Left ventricle myocardium inferior (tissue), 1 donor: ENCODE measurements at places on chromosomes 3 and 15. TPM values are rescaled to one million over a fixed set of nuclear protein-coding genes. Genes with fewer than 3 reads are reported as not detected.
A peak's percentile ranks its signal among the peaks of the same experiment; 100 is the strongest.

DNA sequence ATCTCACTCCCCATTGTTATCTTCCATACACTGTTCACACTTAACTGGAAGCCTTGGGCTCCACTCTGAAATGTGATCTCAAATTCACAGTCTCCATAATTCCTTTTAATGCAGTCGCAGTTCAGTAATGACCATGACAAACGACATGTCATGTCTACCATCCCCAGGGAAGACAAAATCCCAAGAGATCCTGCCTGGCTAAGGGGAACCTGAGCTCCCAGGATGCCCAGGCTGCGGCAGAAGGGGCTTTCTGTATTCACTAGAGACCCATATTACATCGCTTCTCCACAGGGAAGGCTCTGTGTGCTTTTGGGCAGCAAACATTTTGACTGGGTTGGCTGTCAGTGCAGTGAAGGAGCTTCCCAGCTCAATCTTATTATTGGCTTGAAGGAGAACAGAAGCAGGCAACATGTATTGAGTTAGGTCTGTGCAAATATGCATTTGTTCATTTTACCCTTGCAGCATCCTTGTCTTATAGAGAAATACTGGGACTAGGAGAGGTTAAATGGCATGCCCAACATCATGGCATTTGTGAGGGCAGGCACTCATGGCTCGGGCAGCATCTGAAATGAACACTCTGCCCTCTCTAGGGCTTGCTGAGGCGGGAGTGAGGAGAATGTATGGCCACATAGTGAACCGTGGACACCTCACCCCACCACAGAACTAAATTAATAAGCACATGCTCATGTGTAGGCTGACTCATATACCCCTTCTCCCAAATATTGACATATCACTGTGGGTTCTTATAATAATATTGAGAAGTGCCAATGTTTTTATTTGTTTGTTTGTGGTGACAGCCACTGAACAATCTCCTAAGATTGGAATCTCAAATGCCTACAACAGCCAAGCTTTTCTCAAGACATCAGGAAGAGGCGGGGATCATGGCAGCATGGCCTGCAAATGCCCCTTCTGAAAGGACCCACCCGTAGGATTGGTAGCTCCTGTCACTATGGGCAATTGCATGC lies 141.6 kb upstream of the FOXB1 start:
- no peak for DNase-seq

DNA sequence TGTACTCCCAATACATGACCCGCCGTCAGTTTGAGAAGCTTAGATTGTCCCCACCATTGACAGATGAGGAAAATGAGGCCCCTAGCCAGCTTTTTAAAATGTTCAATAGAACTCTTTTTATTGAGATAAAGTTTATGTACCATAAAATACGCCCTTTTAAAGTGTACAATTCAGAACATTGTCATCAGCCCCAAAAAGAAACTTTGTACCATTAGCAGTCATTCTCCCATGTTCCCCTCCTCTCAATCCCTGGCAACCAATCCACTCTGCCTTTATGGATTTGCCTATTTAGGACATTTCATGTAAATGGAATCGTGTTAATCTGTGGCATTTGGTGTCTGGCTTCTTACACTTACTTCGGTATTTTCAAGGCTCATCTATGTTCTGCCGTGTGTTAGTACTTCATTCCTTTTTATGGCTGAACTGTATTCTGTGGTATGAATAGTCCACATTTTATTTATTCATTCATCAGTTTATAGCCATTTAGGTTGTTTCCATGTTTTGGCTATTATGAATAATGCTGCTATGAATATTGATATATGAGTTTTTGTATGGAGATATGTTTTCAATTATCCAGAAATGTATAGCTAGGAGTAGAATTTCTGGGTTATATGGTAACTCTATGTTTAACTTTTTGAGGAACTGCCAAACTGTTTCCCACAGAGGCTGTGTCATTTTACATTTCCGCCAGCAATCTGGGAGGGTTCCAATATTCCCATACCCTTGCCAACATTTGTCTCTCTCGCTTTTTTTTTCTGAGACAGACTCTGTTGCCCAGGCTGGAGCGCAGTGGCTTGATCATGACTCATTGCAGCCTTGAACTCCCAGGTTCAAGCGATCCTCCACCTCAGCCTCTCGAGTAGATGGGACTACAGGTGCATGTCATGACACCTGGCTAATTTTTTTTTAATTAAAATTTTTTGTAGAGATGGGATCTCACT lies 15.3 kb upstream of the PTPN23 start:
- no peak for DNase-seq

DNA sequence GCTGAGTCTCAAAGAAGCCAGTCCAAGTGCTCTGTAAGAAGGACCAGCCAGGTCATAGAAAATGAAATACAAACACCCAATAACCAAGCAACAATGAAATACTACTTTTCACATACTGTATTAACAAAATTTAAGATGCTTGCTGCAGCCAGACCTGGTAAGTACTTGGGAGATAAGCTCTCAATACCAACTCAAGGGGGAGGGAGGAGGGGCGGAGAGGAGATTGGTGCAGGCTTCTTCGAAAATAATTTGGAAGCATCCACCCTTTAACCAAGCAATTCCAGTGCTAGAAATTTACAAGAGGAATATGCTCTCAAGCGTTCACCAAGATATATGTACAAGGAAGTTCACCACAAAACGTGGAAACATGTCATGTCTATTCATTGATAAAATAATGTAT lies 7.6 kb upstream of the LRRC2 start:
- DNase-seq: no peak

GRCh38 chr3:105518806-105519418 lies 152.2 kb downstream of the ALCAM start:
- no peak for DNase-seq

DNA sequence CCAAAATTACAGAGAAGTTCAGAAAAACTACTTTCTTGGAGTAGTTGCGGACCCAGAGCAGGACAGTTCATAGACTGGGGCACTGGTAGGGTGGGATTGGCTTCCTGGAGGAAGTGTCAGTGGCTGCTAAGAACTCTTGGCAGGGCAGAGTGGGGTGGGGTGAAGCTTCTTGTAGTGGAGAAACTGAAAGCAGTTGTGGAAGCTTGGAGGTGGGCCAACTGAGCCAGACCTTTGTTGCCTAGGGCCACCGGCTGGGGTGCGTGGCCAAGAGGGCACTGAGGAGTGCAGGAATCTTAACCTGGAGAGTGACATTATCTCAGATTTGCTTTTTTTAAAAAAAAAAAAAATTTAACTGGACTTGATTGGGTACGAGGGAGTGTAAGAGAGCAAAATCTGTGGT lies 3.1 kb downstream of the KAT2B start:
- DNase-seq: peak; percentile 89

The ALAS1 gene
- 180 TPM for total RNA-seq

GRCh38 chr15:48334260-48334659 lies 3.0 kb downstream of the DUT start:
- DNase-seq: no peak

The KNG1 gene
- total RNA-seq: 0.14 TPM

DNA sequence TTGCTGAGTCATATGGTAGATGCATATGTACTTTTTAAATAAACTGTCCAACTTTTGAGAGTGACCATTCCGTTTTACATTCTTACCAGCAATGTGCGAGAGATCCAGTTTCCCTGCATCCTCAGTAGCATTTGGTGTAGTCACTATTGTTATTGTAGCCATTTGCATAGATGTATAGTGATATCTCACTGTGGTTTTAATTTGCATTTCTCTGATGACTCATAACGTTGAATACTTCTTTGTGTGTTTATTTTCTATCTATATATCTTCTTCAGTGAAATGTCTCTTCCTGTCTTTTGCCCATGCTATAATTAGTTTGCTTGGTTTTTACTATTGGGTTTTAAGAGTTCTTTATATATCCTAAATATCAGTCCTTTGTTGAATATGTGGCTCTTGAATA lies 255.7 kb upstream of the GRM7 start:
- no peak for DNase-seq

DNA sequence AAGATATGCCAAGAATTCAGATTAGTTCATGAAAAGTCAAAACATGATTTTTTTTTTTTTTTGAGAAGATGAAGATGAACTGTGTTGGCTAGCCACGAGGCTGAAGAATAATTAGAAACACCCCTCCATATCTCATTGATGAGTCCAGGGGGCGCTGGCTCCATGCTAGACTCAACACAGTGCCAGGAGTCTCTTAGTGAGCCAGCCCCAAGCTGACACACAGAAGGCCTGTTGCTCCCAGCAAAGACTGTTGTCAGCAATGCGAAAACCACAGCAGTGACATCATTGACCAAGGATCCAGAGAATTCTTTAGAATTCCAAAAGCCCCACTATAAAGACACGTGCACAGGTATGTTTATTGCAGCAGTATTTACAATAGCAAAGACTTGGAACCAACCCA lies 185.2 kb downstream of the ANXA2 start:
- no peak for DNase-seq

- no peak for DNase-seq
These were observed 51.0 kb downstream of the NR2F2 start for GRCh38 chr15:96381463-96381862.

The MYO9A gene
- total RNA-seq: 22.5 TPM

- DNase-seq: no peak
These were observed 214.2 kb upstream of the PROK2 start for GRCh38 chr3:71998995-71999673.

The C3orf22 gene
- total RNA-seq: not detected

DNA sequence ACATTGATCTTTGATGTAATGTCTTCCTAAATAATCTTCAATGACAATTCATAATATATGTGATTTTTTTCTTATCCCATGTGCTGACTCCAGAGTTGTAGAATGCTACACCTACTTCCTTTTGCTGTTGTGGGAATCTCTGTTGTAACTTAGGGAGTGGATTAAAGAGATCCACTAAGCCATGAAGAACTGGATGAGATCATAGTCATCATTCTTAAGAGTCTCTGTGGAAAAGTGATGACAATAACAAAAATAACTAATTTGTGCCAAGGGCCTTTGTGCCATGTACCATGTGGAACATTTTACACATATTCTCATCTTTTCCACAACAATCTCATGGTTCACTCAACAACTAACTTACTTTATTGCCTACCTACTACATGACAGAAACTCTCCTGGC lies 162.9 kb upstream of the PDZRN3 start:
- DNase-seq: no peak

GRCh38 chr15:69096626-69097025 lies 63.8 kb upstream of the GLCE start:
- no peak for DNase-seq

DNA sequence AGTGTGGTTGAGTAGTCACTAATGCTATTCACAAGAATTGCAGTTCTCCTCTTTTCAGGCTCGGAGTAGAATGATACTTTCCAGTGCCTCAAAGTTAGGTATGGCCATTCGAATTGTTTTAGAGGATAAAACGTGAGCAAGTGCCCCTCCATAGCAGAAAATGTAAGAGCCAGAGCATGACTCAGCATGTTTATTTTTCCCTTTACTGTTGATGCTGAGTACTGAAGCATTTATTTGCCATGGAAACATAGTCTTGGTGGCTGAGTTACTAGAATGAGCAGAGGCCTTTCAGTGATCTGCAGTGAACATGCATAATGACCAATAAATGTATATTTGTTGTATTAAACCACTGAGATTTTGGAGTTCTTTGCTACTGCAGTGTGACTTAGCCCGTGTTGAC lies 540.6 kb downstream of the NLGN1 start:
- DNase-seq: no peak

GRCh38 chr15:74157868-74158827 lies 15.4 kb upstream of the ISLR start:
- DNase-seq: no peak

- DNase-seq: no peak
These were observed 5.5 kb upstream of the TEX55 start for GRCh38 chr3:119140466-119140865.

GRCh38 chr15:94856267-94856854 lies 625.0 kb downstream of the MCTP2 start:
- DNase-seq: no peak

The PRTG gene
- 0.69 TPM for total RNA-seq

The UBAP1L gene
- 1.8 TPM for total RNA-seq

GRCh38 chr3:32421991-32422859 lies 30.6 kb downstream of the CMTM7 start:
- peak; percentile 91 for DNase-seq

DNA sequence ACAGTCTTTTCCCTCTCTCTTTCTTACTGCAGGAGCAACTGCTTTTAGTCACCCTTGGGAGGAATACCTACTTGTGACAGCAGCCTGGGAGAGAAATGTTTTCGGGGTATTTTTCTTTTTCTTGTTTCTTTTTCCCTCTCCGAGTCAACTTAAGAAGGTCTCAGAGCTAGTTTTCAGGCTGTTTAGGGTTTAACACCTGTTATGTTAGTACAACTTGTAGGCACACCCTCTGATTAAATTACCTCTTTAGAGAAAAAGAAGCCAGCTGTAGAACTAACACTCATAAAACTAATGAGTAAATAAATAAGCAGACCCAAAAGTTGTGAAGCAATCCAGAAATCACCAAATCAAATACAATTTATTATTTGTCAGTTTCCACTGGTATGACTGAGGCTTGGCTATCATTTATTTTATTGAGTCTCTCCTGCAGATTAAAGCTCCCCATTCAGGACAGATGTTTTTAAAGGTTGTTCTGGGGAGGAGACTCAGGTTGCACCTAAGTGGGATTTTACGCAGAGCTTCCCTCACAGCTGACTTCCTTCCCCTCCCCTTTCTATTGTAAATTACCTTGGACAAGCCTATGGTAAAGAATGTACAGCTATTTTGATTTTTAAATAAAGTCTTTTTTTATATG lies 112.5 kb downstream of the FOXB1 start:
- DNase-seq: no peak

DNA sequence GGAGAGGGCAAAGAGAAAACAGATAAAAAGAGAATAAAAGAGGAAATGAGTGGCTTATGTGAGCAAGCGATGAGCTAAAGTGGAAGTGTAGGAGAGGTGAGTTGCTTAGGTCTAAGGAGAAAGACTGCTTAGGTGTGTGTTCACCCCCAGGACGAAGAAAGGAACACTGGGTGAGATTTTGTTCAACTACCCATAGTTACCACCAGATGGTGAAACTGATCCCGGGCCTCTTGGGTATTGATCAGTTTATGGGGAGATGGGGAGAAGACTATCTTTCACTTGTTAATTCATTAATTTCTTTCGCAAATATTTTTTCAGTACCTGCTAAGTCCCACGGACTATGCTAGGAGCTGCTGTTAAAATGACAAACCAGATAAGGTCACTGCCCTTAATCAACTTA lies 33.9 kb downstream of the GAP43 start:
- DNase-seq: no peak

The RYK gene
- total RNA-seq: 32.3 TPM

The TARS3 gene
- total RNA-seq: 36.2 TPM

DNA sequence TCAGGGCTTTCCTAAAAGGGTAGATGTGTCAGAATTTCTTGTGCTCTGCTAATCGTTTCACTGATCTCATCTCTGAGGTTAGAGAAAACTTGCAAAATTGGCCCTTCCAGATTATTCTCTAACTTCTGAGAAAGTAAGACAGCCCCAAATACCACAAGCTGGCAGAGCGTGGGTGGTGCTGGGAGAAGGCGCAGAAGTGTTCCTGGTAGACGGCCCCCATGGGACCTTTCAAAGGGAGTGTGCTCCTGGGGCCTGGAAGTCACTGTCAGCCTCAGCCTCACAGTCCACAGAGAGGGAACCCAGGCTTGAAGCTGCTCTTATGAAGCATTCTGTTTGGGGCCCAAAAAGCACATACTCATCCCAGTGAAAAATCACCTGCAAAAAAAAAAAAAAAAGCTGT lies 86.5 kb upstream of the PFN2 start:
- no peak for DNase-seq
